Panc1 (cell line): ENCODE measurements at places on chromosomes 1 and 21.
A peak's percentile ranks its signal among the peaks of the same experiment; 100 is the strongest.

DNA sequence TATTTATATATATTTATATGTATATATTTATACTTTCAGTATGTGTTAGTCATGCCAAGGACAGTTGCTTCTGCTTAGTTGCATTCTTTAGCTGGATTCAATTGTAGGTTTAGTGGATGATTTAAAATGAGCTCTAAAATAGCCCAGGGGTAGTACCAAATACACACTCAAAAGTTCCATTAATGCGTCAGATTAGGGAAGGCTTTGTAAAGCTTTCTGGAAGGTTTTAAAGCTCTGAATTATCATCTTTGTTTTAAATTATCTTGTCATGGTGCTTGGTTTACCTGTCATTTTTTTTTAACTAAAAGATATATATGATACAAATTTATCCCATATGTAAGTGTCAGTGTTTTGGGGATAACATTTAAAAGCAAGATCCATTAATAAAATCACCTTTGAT is 242.7 kb upstream of the ADAMTS5 start:
- no peak for DNase-seq

DNA sequence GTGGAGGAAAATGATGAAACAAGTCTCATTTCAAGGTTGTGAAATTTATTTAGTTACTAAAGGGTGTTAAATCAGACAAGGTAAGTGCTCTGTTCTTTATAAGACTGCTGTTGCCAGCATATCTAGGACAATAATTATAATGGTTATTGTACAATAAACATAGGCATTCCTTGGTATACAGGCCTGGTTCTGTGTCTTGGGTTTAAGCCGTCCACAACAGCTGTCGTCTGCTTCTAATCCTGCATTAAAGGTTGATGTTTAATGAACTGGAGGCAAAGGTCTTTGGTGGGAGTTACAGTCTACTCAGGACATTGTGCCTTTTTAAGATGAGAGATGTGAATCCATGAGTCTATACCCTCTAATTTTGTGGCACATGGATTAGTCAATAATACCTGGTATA is 23.4 kb upstream of the FMO4 start:
- no peak for DNase-seq

GRCh38 chr1:108878678-108879077 is 1.9 kb downstream of the GPSM2 start:
- no peak for DNase-seq

GRCh38 chr21:28937737-28938136 is 54.9 kb downstream of the LTN1 start:
- DNase-seq = no peak

- DNase-seq = no peak
Observed at GRCh38 chr1:92949937-92950817, 11.1 kb downstream of the DIPK1A start.

DNA sequence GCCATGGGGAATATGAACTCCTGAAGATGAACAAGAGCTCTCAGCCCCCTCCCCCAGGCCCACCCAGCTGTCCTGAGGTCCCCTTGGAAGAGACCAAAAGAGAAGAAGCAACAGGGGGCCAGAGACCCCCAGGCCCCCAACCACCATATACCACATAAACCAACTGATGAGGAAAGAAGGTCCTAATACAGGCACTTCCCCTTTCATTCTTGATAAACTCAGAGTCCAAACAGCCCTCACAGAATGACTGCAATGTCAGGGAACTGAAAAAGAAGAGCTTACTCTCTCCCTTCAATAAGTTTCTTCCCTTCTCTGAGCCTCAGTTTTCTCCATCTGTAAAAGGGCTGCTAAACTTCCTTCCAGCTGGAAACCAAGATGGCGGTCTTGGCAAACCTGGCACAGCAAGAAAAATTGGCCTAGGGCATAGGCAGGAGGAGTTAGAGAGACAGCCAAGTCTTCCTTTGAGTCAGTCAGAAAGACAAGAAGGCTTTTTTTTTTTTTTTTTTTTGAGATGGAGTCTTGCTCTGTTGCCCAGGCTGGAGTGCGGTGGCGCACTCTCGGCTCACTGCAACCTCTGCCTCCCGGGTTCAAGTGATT is 90.5 kb downstream of the VWA5B1 start:
- DNase-seq = no peak

- DNase-seq = no peak
Observed at GRCh38 chr1:163896001-163896400, 574.2 kb downstream of the NUF2 start.

GRCh38 chr1:107575226-107575625 is 389.8 kb downstream of the VAV3 start:
- DNase-seq = no peak

DNA sequence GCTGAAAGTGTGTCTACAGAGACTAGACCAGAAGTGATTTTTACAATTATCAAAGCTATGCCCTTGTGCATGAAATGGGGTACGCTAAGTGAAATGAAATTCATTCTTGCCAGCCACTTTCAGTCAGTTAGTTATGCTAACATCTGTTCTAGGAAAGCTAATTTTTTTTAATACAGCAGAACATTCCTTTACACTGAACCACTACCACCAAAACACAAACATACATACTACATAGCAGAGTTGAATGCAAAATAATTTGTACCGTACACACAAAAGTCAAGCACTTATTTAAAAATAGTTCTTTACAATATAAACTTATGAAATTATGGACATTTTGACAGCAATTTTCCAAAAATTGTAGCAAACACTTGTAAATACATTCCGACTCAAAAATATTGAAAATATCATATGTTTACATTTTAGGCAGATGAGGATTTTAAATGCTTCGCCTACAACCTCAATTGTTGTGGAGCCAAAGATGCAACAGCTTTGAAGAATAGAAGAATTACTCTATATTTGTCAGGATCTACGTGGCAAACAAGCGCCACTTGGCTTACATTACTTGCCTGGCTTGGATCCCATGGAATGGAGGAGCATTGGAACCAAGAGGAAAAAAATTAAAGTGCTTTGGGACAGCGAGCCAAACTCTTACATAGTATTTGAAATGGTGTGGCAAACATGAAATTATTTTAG is 30.6 kb downstream of the WLS start:
- no peak for DNase-seq

DNA sequence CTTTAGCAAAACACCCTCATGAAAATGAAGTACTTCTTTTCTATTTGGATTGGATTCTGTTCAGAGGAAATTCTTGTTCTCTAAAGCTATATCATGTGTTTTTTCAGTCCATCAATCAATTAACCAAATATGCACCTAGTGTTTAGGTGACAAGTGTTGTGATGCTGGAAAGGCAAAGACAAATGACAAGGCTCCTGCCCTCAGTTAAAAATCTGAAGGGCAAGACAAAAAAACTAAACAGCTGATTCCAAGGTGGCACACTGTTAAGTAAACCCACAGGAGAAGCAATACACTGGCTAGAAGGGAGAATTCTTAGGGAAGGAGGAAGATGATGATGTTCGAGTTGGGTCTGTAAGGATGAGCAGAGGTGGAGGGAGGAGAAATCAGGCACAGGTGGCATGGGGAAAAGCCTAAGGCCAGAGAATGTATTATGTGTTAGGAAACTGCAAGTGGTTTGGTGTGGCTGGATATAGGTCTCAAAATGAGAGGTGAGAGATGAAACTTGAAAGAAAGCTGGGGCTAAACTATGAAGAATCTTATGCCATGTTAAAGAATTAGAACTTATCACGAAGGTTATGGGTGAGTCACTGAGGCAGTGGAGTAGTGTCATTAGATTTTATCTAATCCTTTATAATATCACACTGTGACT is 51.8 kb upstream of the GFI1 start:
- DNase-seq = no peak

- no peak for DNase-seq
Observed at GRCh38 chr1:89350298-89350697, 13.6 kb upstream of the GBP6 start.

DNA sequence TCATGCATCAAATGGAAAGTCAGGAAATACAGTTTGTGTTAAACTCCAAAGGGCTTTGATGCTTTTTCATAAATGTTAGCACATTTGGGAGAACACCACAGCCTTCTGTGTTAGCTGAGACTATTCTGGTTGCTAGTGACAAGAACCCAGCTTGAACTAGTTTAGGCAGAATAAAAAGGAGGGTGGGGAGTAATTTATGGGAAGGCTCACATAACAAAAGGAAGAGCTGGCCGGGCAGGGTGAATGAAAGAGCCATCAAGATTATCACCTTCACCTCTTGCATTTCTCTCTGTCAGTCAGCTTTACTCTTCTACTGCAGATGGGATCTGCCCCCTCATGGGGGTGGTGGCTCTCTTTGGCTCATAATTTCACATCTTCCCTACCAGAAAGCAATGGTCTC is 75.4 kb upstream of the VTCN1 start:
- no peak for DNase-seq

- DNase-seq = no peak
Observed at GRCh38 chr1:45772971-45773370, 22.5 kb upstream of the IPP start.

- no peak for DNase-seq
Observed at GRCh38 chr1:156500543-156500792, at the start of gene MEF2D. MEF2D (minus strand) TSS chr1:156500775; CDS start chr1:156483292, 17,483 bp downstream.

- no peak for DNase-seq
Observed at GRCh38 chr1:102757363-102757762, 351.0 kb downstream of the COL11A1 start.

- no peak for DNase-seq
Observed at GRCh38 chr1:8922962-8923361, 22.7 kb upstream of the CA6 start.

- peak; percentile 57 for DNase-seq
Observed at GRCh38 chr21:23968722-23969647, 1638.3 kb downstream of the MRPL39 start.

DNA sequence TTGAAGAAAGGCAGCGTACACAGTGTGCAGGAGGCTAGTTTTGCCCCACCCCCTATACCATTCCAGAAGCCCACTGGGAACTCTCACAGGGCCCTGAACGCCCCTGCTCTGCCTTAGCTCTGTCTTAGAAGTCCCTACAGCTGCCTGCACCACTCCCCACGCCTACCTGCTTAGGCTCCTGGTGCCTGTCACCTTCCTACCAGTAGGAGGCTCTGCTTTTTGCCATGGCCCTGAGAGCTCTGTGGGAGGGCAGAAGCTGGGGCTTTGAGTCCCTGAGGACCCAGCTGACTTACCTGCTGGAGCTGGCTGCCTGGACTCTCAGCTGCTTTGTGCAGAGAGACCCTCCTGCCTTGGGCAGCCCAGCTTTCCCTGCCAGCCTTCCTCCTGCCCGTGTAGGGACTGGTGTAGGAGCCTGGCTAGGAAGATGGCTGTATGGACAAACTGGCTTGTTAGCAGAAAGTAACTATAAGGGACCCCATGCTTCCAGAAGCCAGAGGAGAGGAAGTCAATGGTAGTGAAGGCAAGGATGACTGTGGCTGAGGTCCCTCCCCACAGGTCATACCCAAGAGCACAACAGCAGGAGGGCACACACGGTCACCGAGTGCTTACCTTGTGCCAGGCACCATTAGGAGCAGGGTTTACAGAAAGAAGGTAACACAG is 9.8 kb upstream of the CELSR2 start:
- DNase-seq = no peak

GRCh38 chr1:115781343-115781742 is 12.8 kb upstream of the CASQ2 start:
- no peak for DNase-seq

- DNase-seq = no peak
Observed at GRCh38 chr1:232484856-232485255, 145.1 kb downstream of the SIPA1L2 start.

GRCh38 chr1:178124115-178124514 is 30.2 kb downstream of the RASAL2 start:
- no peak for DNase-seq

DNA sequence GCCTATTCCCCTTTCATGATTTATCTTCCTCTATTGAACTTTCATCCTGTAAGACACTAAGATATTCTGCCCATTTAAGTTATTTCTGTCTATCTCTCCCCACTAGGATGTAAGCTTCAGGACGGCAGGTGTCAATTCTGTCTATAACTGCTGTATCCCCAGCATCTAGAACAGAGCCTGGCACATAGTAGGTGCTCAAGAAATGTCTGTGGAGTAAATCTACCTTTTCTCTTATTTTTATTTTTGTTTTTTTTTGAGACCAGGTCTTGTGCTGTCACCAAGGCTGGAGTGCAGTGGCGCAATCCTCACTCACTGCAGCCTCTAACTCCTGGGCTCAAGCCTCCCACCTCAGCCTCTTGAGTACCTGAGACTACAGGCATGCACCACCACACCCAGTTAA is 5.6 kb downstream of the CD52 start:
- no peak for DNase-seq

DNA sequence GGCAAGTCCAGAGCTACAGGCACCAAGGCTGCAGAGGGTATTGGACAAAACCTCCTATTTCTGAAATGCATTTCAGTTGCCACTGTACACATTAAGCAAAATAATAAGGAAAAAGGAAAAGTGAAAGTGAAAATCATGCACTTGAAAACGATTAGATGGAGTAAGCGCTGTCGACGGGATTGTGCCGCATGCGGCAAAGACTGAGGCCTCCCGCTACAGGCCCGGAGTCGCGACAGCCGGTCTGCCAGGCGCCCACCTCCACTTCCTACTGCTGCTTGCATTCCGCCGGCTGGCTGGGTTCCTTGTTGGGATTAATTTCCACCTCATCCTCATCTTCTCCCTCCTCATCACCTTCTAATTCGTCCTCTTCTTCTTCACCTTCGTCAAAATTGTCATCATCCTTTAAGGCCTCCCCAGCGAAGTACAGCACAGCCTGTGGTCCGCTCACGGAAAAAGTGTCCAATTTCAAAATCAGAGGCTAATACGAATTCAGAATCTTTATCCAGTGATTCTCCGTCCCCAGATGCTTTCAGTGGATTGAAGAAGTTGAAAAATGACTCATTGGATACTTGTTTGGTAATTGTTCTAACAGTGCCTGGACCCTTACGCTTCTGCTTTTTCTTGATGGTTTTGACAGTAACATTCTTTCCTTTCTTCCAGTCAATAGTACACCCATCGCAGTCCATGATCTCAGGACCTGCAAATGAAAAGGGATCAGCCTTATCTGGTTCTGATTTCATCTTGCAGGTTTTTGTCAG is 38.0 kb downstream of the CD58 start:
- no peak for DNase-seq

GRCh38 chr1:180953291-180954004 is 40.8 kb downstream of the KIAA1614 start:
- no peak for DNase-seq

- DNase-seq = no peak
Observed at GRCh38 chr1:20382711-20383110, 92.0 kb downstream of the VWA5B1 start.

DNA sequence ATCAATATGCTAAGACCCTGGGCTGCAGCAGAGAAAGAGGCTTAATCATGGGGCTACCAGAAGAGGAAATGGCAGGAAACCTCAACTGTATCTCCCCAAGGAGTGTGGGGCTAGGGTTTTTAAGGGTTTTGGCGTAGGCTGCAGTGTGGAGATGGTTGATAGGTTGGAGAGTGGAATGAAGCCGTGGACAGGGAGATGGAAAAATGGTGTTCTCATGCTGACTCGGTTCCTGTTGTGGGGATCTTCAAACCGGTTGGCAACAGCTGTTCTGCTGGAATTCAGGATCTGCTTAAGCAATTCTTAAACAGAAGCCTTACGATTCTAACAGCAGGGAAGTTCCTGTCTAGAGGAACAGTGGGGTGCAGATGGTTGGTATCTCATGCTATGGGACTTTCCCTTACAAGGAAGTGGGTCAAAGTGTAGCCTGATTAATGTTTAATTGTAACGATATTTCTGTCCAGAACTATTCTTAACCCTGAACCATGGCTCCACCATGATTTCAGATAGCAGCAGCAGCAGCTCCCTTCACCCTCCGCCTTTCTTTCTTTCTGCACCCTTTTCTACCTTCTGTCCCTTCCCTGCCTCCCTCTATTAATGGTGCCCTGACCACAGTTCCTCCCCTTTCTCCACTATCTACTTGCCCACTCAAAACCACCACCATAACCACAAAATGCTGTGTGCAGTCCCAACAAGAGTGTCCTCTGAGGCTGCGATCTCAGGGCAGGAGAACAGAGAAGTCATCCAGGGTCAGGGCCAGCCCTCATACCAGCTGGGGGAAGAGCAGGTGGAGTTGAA is 30.8 kb downstream of the RSPH1 start:
- no peak for DNase-seq
